Glutamatergic neuron (in vitro differentiated cells): ENCODE measurements at places on chromosomes 3 and 15.

- DNase-seq, result no peak
Observed at GRCh38 chr3:39178553-39178952, 13.8 kb downstream of the XIRP1 start.

DNA sequence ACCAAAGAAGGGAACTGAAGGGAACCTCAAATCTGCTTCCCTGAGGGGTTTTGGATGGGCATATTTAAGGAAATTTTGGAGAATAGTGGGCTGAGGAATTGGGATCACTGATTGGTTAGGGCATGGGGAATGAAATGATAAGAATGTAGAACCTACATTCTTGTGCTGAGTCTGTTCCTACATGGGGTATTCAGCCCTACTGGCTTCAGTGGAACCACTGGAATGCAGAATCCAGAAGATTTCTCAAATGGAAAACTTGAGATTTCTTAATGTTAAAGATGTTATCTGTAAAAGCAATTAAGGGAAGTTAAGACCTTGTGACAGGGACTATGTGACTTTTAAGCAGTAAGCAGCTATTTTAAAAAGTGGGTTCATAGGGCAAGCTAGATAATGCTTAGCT, 1062.4 kb downstream of the AGBL1 start:
- no peak for DNase-seq

DNA sequence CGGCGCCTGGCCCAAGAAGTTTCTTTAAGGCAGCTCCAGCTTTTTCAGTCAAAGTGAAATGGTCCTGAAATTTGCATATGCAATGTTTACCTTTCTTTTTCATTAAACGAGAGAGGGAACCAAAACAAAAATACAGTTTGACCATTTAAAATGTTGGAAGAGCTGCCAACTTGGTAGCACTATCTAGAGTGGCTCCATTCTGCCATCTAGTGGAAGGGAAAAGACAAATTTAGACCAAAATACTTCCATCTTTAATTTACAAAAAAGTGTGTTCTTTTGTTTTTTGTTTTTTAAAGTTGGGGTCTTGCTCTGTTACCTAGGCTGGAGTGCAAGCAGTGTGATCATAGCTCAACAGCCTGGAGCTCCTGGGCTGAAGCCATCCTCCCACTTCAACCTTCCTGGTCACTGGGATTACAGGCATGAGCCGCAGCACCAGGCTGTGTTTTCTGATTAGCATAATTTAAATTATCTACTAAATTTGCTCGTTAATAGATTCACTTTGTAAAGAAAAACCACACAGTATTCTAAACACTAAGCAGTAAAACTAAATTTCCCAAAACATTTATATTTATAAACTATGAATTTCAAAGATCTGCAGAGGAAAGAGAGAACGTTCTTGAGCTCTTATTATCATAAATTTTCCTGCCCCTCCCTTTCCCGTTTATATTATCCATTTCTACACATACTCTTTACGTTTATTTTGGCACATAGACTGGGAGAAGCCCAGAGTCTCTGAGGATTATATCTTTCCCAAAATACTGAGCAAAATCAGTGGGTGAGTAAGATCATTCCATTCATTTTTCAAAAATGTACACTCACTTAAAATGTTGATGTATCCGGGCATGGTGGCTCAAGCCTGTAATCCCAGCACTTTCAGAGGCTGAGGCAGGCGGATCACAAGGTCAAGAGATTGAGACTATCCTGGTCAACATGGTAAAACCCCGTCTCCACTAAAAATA, 15.4 kb upstream of the RFC4 start:
- DNase-seq, result no peak

DNA sequence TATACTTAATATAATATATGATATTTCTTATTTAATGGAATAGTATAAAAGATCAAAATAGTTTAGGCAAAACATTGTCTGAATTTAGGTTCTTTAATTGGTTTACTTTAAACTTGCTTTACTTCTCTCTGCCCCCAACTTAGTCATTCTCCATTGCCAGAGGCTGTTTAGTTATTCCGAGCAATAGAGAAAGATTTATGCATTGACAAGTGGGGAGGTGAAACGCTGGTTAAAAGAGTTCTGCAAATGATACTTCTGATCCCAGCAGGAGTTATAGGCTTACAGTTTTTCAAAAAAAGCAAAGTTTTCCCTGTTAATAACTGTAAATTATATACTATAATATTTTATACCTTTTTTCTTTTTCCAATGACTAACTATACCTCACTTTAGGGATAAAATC, 145.4 kb downstream of the EPHA3 start:
- DNase-seq, result no peak

GRCh38 chr3:149377408-149378364, at the start of gene TM4SF1:
Gene TM4SF1 (minus strand): TSS chr3:149377649. CDS start chr3:149377547, 102 bp downstream.
- no peak for DNase-seq

DNA sequence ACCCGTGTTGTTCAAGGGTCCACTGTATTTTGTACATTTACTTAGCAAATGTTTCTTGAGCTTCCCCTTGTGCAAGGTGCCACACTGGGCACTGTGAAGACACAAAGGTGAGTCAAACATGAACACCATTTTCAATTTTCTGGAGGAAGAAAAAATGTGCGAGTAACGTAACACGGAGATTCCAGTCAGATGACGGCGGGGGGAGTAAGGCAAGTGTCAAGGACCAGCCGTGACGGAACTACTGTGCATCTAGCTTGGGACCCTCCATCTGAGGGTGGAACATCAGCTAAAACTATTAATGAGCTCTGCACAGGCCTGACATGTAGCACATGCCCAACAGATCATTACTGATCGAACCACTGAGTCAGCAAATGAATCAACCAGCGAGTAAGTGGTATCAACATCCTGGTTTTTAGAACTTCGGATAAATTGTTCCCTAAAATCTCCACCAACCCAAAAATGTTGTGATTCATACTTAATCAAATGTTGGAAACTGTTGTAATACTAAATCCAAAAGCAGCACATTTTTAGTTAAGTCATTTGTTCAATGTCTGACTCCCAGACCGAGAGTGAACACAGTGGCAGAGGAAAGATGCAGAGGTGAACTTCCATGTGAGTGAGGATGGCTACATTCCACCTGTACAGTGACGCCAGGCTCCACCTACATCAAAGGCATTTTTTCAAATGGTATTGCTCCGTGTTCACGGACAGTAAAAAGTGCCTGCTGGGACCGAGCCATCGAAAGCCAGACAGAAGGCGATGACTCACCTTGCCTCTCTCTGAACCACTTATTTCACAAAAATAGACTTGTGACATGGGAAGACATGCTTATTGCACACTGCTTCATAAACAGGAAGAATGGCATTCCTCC, 172.2 kb downstream of the ATP10A start:
- DNase-seq, result no peak

- no peak for DNase-seq
Observed at GRCh38 chr3:45642731-45643152, 46.5 kb upstream of the SACM1L start.

DNA sequence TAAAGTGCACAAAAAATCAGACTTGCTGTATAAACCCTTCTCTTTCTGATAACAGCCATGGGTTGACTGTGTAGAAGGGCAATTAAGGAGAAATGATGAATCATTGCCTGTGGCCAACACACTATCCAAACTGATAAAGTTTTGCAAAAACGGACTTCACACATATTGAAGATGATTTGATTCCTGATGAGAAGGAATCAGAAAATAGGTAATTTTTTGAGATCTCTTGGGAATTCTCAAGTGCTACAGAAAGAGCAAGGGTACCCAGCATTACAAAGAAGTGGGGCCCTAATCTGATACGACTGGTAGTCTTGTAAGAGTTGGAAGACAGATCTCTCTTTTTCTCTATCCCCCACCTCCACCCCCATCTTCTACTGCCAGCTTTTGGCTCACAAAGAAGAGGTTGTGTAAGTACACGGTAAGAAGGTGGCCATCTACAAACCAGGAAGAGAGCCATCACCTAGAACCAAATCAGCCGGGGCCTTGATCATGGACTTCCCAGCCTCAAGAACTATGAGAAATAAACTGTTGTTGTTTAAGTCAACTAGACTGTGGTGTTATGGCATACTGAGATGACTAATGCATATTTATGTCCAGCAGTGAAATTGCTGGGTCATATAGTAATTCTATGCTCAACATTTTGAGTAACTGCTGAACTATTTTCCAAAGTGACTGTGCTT, 254.7 kb downstream of the EDEM1 start:
- DNase-seq, result no peak

- no peak for DNase-seq
Observed at GRCh38 chr15:65947041-65947440, 77.8 kb downstream of the RAB11A start.

DNA sequence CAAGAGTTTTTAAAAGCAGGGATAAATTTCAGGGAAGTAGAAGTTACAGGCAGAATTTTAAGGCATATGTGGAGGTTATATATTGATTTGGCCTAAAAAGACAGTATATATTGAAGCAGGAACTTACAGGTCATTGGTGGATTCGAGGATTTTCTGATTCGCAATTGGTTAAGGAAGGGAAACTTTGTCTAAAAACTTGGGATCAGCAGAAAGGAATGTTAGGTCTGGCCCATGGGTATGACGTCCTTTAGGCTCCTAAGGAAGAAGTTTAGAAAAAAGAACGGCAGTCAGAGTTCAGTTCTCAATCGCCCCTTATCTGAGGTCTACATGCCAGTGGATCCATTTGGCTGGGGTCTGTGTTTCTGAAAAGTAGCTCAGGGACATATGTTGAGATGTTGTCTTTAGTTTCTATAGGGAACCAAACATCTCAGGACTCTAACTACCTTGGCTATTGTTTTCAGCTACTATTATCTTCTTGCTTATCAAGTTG, 33.2 kb upstream of the ACP3 start:
- DNase-seq, result no peak

GRCh38 chr3:141051443-141052200, 475 bp downstream of the SPSB4 start:
- peak; percentile 79 for DNase-seq

DNA sequence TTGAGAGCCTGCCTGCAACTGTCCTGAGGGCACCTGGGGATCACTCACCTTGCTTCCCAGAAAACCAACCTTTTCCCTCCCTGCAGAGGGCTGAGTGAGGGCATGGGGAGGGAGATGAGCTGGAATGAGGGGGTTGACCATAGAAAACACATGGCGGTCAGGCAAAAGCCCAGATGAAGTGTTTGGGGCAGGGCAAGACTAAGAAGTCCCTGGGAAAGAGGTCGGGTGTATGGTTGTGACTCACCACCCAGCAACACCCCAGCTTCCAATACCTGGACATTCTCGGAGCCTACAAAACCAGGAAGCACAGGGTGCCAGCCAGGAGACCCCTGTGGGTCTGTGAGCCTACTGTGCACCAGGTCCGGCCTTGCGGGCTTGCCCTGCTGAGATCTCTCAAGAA, 95.3 kb upstream of the ATP2B2 start:
- no peak for DNase-seq

- DNase-seq, result no peak
Observed at GRCh38 chr15:38996111-38996631, 431.6 kb upstream of the RASGRP1 start.

- DNase-seq, result no peak
Observed at GRCh38 chr3:111285694-111286093, 214.1 kb downstream of the NECTIN3 start.

GRCh38 chr15:80423215-80423614, 19.0 kb downstream of the ARNT2 start:
- no peak for DNase-seq

DNA sequence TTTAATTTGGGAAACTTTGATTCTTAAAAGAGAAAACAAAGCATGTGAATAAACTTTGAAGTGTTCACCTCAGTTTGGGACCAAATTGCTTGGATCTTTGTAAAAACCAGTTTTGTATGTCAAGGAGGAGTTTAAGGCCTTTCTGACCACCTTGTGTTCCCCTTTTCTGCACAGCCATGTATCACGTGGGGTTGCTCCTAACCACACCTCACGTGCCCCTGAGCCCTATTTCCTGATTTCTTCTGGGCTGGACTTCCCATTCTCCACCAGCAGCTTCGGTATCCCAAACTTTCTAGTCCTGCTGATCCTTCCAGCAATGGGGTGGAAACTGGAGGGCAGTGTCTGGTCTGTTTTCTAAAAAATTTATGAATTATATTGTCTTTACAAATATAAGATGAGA, 76.4 kb upstream of the STT3B start:
- no peak for DNase-seq

- no peak for DNase-seq
Observed at GRCh38 chr3:76028774-76029173, 243.4 kb upstream of the ZNF717 start.

- DNase-seq, result no peak
Observed at GRCh38 chr3:5497497-5497896, 310.0 kb downstream of the EDEM1 start.

- DNase-seq, result no peak
Observed at GRCh38 chr3:16374047-16374934, 109.3 kb downstream of the OXNAD1 start.

DNA sequence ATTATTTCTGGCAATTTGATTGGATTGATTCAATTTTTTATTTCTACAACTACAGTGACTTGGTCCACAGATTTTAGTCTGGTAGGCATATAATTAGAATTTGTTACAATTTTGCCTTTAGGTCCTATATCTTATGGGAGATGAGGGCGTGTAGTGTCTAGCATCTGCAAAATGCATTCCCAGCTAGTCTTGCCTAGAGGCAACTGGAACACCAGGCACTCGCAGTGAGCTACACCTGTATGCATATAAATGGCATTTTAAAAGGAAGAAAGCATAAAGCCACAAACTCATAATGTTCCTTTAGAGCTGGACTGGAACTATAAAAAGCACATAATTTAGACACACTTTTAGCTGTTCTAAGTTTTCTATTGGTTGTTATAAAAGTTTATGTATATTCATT, 17.9 kb upstream of the SPPL2A start:
- no peak for DNase-seq

- no peak for DNase-seq
Observed at GRCh38 chr15:73118055-73118454, 65.8 kb downstream of the NEO1 start.

DNA sequence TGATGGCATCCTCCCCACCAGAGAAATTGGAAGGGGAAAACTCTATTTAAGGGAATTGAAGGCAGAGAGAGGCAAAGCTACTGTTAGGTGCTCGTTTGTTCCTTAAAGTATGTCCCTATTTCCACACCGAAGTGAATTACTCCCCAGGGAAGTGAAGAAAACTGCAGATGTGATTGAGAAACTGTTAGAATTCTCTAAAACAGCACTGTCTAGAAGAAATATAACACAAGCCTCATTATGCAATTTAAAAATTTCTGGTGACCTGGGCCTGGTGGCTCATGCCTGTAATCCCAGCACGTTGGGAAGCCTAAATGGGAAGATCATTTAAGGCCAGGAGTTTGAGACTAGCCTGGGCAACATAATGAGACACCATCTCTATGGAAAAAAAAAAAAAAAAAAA, 305.0 kb downstream of the SHQ1 start:
- no peak for DNase-seq

- DNase-seq, result no peak
Observed at GRCh38 chr3:127153506-127153815, 39.5 kb upstream of the PRR23E start.

GRCh38 chr15:70379938-70380883, 282.5 kb upstream of the TLE3 start:
- no peak for DNase-seq
